GOT3 (cell line): ENCODE measurements at places on chromosomes 13 and 19.

DNA sequence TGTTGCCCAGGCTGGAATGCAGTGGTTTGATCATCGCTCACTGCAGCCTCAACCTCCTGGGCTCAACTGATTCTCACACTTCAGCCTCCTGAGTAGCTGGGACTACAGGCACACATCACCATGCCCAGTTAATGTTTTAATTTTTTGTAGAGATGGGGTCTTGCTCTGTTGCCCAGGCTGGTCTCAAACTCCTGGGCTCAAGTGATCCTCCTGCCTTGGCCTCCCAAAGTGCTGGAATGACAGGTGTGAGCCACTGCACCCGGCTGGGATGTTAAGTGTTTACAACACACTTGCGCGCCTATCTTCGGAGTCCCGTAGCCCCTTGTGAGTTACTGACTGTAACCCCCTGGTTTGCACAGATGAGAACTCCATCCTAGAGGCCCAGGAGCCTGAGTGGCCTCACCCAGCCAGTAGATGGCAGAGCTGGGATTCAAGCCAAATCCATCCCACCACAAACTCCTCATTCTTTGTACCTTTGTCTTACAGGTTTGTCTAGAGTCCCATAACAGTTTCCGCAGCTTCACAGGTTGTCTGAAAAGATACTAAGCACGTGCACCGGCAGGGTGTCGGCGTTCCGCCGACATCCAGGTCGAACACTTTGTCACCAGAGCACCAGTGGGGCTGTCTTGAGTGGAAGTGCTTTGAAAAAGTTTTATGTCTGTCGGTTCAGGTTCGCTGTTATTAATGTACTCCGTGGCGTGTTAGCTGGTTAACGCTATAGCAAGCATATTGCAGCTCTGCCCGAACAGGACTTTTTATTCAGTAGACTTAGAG is 14.7 kb downstream of the MAG start:
- no peak for DNase-seq

DNA sequence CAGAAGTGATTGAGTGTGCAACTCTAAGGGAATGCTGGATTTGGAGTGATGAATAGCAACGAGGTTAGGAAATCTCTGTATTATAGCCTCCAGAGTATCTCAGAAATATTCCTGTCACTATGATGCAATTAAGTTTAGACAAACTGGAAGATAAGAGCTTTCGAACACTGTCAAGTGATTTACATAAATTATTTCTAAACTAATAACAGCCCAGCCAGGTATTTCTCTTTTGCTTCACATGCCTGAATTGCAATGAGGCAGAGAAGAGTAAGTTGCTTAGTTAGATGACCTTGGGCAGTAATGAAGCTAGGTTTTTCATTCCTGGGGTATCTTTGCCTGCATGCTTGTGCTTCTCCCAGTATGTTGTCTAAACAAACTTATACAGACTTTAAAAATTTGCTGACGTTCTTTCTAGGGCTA is 134.5 kb downstream of the LMO7 start:
- DNase-seq, result no peak

DNA sequence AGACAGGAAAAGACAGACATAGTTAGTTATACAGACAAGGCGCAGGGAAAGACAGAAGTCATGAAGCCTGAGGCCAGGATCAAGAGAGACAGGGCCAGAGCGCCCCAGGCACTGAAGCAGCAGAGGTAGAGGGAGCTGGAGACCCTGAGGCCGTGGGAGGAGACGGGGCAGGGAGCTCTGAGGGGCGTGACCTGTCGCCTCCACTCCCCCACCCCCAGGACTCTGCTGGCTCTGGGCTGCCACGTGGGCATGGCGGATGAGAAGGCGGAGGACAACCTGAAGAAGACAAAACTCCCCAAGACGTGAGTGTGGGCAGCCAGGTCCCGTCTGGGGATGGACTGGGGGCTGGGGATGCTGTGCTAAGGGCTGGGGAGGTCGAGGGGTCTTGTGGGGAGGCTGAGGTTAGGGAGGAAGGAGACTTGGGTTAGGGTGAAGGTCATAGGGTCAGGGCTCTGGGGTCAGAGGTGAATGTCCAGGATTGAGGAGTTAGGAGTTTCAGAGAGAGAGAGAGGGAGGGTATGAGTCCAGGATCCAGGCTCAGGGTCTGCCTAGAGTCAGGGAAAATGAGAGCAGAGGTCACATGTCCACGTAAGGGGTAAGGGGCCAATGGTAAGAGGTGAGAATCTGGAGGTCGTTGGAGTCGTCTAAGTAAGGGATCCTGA is 31.1 kb downstream of the RYR1 start:
- DNase-seq, result no peak

DNA sequence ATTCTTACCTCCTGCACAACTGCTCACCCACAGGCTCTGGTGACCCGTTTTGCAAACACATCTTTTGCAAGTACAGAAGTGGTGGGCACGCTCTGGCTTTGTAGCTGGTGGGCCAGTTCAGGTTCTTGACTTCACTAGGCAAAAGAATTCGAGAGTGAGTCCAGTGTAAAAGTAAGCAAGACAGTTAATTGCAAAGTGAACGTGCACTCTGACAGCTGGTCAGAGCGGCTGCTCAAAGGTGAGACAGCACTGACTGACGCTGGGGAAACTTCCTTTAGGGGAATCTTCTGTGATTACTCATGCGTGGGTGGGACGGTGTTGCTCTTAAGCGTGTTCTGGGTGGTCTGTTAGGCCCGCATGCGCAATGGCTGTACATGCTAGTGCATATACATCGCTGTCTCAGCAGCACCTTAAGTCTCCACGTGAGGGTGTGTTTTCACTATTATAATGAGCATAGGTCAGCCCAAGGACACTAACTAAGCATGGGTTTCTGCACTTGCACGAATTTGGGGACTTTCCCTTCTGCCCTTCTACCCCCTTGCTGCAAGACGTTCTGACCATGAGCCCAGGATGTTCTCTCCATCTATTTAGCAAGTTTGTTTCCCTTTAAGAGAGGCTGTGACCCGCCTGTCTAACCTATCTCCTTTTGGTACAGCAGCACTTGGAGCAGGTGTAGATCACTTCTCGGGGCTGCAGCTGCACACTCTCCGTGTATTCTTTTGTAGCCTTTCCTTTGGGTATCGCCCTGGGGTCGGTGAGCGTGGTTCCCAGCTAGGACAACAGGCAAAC is 30.2 kb upstream of the CD33 start:
- DNase-seq, result no peak

GRCh38 chr19:48290771-48291488 is 21.0 kb downstream of the ZNF114 start:
- peak; percentile 54 for DNase-seq

DNA sequence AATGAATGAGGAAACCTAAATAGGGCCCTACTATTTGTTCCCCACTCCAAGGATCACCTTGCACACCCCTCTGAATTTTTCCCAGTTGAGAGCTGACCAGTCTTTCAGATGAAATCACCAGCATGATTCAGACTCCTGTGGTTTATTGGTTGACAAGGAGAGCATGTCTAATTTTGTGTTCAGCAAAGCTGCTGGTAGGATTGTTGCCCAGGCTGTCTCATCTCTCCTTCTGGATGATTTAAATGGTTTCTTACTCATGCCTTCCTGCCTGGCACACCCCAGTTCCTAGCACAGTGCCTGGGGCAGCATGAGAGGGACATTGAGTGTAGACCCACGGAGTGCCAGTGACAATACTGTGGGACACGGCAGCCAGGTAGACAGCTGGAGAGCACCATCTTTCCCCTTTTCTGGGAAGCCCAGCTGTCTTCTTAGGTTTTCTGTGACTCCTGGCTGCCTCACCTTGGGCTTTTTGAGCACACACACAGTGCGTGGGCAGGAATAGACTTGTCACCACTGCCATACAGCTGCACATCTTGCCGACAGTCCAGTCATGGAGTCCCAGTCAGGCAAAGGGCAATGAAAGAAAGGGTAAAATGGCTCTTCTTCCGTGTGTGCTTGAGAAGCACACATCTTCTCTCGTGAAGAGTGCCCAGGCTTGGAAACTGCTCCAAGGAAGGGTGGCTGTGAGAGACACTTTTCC is 12.3 kb downstream of the FGF9 start:
- DNase-seq, result no peak

- no peak for DNase-seq
These were observed 194.0 kb upstream of the NBEA start for GRCh38 chr13:34748073-34748472.

DNA sequence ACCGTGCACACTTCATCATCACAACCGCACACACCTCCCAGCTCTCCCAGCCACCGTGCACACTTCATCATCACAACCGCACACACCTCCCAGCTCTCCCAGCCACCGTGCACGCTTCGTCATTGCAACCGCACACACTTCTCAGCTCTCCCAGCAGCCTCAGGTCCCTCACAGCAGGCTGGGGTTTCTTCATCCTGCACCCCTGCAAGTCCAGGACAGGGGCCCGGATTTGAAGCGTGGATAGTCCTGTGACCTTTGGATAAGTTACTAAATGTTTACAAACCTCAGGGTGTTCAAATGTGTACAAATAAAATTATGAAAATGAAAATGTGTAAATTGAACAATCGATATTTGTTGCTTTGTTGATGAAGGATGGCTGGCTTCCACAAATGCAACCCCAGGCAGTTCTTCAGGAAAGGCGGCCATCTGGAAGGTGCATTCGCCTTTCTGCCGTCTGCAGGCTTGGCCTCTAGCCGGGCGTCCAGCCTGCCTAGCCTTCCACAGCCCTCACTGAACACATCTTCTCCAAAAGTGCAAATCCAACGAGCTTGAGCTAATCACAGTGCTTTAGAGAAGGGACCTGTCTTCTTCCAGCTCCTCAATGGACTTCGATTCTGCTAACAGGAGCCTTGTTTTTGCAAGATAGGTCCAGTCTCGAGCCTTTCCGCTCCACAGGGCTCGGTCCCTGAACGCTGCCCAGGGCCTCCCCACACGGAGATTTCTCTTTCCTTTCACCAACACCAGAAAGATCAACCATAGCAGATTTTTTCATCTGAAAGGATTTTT is 74.2 kb downstream of the SPACA7 start:
- no peak for DNase-seq

GRCh38 chr13:98664924-98665637 is 87.4 kb downstream of the SLC15A1 start:
- DNase-seq, result no peak

DNA sequence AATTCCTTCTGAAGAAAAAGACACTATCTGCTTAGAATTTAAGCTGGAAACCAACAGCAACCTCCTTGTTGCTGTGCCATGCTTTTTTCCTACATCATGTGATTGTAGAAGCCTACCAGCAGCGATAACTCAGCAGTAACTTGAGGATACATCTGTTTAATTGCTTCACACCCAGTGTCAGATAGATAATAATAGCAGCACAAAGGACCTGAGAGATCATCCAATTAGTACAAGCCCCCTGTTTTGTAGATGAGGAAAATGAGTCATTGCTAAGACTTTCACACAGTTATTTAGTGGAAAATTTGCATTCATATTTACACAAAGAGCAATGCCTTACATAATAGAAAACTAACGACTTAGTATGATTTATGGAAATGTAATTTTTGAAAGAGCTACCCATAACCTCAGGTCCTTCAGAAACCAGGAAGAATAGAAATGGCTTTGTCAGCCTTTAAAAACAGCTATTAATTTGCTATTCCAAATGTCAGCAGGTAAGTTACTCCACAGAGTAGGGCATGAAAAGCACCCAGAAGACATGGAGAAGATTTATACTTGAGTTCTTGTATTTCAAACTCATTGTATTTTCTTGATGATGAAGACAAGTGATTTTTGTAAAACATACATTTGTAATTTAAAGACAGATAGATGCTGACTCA is 93.7 kb upstream of the SGCG start:
- DNase-seq, result no peak

GRCh38 chr13:28411831-28412353 is 83.0 kb downstream of the FLT1 start:
- DNase-seq, result no peak

GRCh38 chr13:27338816-27339215 is 68.2 kb downstream of the RASL11A start:
- DNase-seq, result no peak

GRCh38 chr13:51222037-51222685 is at the start of gene FAM124A:
TSS of gene FAM124A (plus strand) at chr13:51222398. CDS start at chr13:51222502, 104 bp downstream.
- DNase-seq, result no peak

GRCh38 chr13:28356561-28357021 is 138.3 kb downstream of the FLT1 start:
- DNase-seq, result no peak

GRCh38 chr19:46601318-46602224 is at the start of gene CALM3:
TSS of gene CALM3 (plus strand) at chr19:46601330. CDS start at chr19:46601435, 105 bp downstream.
- no peak for DNase-seq

GRCh38 chr13:28455580-28456194 is 39.2 kb downstream of the FLT1 start:
- DNase-seq, result no peak

- no peak for DNase-seq
These were observed 534 bp downstream of the CAB39L start for GRCh38 chr13:49443357-49443703.

GRCh38 chr13:29756506-29756905 is 93.9 kb downstream of the UBL3 start:
- DNase-seq, result no peak

DNA sequence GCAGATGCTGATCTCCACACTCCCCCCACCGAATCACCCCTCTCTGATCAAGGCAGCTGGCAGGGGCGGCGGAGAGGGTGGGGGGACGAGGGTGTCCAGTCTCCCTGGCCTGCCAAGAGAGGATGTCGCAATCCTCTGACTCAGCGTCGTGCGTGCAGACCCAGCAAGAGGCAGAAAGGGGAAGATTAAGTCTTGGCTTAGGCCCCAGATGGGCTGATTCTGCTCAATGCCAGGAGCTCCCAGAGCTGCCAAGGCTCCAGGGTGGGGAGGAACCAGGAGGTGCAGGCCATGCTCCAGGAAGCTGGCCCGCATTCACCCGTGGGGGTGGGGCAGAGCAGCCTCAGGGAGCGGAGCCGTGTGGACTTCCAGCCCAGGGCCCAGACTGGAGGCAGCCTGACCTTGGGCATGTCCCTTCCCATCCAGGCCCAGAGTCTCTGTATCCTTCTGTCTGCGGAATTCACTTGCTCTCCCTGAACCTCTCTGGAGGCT is 6.6 kb upstream of the BCL3 start:
- peak; percentile 80 for DNase-seq
